ENCODE measurements at places on chromosomes 13 and 19. TPM values are rescaled to one million over a fixed set of nuclear protein-coding genes. Genes with fewer than 3 reads are reported as not detected.

CGB2 gene
- not detected for total RNA-seq

IGFL3 gene
- total RNA-seq: not detected

GPR183 gene
- total RNA-seq: 1.1 TPM

SIGLEC5 gene
- total RNA-seq: not detected

BTBD2 gene
- total RNA-seq: 90.1 TPM

WDR62 gene
- total RNA-seq: not detected

RASGRP4 gene
- total RNA-seq: 0.64 TPM

PDX1 gene
- not detected for total RNA-seq

PSG6 gene
- total RNA-seq: not detected

NBEA gene
- 1.6 TPM for total RNA-seq

MIA gene
- not detected for total RNA-seq

TEX29 gene
- not detected for total RNA-seq

CFAP97D2 gene
- not detected for total RNA-seq

ALOX5AP gene
- total RNA-seq: 5.7 TPM

DCUN1D2 gene
- 5.9 TPM for total RNA-seq

TRIM28 gene
- total RNA-seq: 222 TPM

TMTC4 gene
- 11.5 TPM for total RNA-seq

DIAPH3 gene
- total RNA-seq: 0.32 TPM

ZNF583 gene
- total RNA-seq: 0.21 TPM

SEMA6B gene
- total RNA-seq: 80.6 TPM

SNRPD2 gene
- 71.1 TPM for total RNA-seq

ZNF441 gene
- 0.85 TPM for total RNA-seq

MEDAG gene
- total RNA-seq: 98.8 TPM

ZNF547 gene
- not detected for total RNA-seq

ELSPBP1 gene
- not detected for total RNA-seq

ZNF578 gene
- not detected for total RNA-seq

ZNF548 gene
- 0.96 TPM for total RNA-seq

ZNF536 gene
- not detected for total RNA-seq

CABP5 gene
- not detected for total RNA-seq

KLK13 gene
- not detected for total RNA-seq

KCNC3 gene
- 3.8 TPM for total RNA-seq

ANGPTL8 gene
- not detected for total RNA-seq

FLT3LG gene
- total RNA-seq: 37.3 TPM

DDA1 gene
- 15.8 TPM for total RNA-seq

TBXA2R gene
- 37.8 TPM for total RNA-seq

SPC24 gene
- 1.1 TPM for total RNA-seq

WDR88 gene
- not detected for total RNA-seq
